ENCODE measurements at places on chromosomes 12 and 14.

- DNase-seq, result no peak
Observed at GRCh38 chr14:41154143-41154807, 452.4 kb upstream of the LRFN5 start.

DNA sequence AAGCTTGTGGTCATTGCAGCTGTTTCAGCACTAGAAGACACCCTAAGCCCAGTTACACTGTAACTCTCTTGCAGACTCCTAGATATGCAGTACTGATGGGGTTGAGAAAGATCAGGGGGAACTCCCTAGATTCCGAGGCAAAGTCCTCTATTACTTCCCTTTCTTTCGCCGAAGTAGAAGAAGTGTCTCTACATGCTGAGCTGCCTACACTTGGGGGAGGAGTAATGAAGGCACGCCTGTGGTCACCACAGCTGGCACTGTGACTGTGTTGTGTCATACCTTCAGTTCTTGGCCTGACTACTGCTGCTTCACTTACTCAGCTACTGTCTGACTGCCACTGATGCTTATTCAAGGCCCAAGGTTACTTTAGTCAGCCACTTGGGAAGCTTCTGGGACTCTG lies 35.1 kb upstream of the RPL10L start:
- DNase-seq, result no peak

DNA sequence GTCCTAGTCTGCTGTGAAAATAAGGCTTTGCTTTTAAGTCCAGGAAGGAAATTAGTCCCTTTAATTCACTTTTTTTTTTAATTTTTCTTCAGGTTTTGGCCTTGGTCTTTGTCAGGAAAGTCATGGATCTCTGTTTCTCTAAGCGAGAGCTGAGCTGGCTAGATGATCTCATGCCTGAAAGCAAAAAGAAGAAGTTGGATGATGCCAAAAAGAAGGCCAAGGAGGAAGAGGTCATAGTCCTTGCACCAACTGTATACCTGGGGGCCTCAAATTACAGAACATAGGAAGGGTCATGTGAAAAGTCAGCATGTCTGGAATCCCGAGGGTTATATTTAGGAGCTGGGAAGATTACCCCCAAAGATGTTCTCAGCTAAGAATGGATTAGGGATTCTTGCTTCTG lies 72.3 kb downstream of the SLC4A8 start:
- no peak for DNase-seq

DNA sequence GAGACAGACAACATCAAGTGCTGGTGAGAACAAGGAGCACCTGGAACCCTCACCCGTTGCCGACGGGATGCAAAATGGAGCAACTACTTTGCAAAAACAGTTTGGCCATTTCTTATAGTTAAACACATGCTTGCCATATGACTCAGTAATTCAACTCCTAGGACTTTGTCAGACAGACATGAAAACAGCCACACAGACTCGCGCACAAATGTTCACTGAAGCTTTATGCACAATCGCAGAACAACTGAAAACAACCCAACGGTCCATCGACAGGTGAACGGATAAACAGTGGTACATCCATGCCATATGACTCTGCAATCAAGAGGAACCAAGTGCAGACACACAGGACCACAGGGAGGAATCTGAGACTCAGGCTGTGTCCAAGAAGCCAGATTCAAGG lies 30.8 kb downstream of the NCOR2 start:
- no peak for DNase-seq

DNA sequence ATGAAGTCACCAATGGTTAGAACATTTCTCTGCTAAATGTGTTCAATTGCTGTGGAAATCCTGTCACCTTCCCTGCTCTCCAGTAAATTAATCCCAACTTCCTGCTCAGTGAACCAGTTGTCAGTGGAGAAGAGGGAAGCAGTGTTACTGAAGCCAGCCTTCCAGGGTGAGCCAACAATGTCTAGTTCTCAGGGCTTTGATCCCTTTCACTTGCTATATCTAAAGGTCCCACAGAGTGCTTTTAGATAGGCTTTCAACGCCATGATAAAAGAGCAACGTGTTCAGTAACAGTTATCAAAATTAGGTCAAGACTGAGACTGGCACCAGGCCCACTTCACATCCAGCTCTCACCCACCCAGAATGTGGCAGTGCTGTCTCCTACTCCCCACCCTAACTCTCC lies 139.7 kb downstream of the KCNH5 start:
- DNase-seq, result no peak

DNA sequence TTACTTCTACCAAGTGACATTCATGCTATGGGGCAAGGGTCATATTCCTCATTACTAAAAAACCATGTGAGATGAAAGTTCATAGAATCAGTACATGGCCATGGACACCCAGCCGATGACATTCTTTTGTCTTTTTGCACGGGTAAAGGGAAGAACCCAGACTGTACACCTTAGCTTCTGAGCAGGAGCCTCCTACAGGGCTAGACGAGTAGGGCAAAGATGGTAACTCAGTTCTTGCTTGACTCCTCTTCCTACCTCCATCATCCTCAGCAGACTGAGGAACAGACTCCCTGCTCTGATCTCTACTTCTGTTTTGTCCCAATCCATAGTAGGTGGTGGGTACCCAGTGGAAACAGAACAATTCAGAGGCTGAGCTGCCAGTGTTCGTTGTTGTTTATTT lies 281.3 kb downstream of the NPAS3 start:
- no peak for DNase-seq

DNA sequence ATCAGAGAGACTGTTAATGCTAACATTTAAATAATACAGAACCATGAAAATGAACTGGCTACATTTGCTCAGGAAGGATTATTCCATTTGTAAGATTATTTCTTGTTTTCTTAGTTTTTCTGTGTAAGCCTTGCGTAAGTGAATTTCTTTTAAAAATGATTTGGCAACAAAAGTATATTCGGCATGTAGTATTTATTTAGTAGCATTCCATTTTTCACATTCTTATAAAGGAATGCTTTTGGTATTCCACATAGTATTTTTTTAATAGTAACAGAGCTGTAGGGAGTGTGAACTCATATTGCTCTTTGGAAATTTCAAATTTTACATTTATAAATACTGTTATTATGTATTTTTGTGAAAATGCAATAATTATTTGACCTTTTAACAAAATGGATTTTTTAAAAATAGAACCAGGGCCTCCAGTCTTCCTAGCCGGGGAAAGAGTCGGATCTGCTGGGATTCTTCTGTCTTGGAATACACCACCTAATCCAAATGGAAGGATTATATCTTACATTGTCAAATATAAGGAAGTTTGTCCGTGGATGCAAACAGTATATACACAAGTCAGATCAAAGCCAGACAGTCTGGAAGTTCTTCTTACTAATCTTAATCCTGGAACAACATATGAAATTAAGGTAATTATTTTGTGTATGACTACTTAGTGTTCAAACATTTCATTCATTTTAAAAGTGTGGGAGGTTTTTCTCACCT lies 1.2 kb downstream of the PTPRQ start:
- no peak for DNase-seq

DNA sequence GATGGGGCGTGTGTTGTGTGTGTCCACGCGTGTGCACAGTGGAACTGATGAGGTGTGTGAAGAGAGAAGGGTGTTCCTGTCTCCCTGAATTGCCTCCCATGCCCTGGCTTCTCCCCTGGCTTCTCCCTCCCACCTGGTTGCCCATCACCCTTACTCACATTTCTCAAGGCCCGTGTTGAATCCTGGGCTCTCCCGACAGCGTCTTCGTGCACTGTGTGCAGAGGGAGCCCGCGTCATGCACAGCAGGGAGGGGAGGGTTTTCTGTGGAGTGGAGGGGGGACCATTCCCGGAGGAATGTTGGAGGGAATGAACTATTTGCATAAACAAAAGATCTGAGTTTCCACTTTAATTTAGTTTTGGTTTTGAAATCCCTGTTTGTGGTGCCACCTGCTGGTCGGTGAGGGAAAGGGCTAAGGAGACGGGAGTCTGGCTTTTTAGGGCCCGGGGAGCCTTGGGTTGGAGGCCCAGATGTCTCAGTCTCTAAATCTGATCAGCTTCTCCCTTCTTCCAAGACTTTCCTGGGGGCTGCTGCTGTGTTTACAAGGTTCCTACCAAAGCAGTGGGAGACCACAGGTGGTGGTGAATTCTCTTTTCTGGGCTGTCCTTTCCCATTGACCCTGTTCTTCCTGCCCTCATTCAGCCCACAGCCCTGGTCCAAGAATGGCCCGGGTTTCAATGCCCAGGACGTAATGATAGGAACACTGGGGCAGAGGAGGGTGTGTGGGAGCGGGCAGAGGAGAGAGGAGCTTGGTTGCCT lies at the start of gene C1R:
Gene C1R (minus strand): TSS at position 217 of the 757 bp plus-strand sequence. CDS start 57 bp downstream, at position 160.
- peak; percentile 65 for DNase-seq

GRCh38 chr12:12064596-12064995 lies 6.1 kb upstream of the BCL2L14 start:
- no peak for DNase-seq

- no peak for DNase-seq
Observed at GRCh38 chr12:32125455-32126084, 18.9 kb downstream of the BICD1 start.

GRCh38 chr14:91207008-91207407 lies 37.5 kb downstream of the GPR68 start:
- DNase-seq, result no peak

DNA sequence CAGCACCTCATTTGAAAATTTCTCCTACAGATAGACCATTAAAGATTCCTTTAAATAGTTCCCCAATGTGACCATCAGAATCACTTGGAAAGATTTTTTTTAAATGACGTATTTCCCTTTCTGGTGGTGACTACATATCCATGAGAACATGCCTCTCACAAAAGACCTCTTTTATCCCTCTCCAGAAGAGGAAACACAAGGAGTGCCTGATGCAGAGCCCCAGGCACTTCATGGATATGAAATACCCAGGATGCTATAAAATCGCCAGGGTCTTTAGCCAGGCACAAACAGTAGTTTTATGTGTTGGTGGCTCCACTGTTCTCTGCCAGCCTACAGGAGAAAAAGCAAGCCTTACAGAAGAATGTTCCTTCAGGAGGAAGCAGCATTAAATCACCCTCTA lies 97.1 kb downstream of the ETNK1 start:
- no peak for DNase-seq

DNA sequence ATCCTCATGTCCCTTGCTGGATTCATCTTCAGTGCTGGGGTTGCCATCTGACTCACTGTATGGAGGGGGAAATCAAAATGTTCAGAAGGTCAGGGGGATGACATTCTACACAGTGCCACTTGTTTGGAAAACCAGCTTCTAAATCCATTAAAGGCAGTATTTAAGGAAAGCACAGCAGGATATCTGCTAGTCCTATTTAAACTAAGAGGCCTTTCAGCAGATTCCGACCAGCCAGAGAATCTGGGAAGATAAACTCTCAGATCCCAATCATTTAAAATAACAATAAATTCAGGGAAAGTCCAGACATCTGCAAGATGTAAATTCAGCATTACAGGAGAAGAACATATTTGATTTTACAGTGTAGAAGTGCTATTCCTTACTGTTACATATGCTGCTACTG lies 3.8 kb downstream of the SIX4 start:
- DNase-seq, result no peak
